Activated CD8-positive, alpha-beta T cell treated with anti-CD3 and anti-CD28 coated beads for 36 hours (primary cell): ENCODE measurements at places on chromosomes 12 and 14. TPM values are rescaled to one million over a fixed set of nuclear protein-coding genes. Genes with fewer than 3 reads are reported as not detected.

Gene CATSPERB
- total RNA-seq: 0.60 TPM

Gene PRB2
- not detected for total RNA-seq

Gene FGF6
- not detected for total RNA-seq

Gene CLEC9A
- not detected for total RNA-seq

Gene MSRB3
- total RNA-seq: not detected
